ENCODE measurements at places on chromosomes 7 and 10.

DNA sequence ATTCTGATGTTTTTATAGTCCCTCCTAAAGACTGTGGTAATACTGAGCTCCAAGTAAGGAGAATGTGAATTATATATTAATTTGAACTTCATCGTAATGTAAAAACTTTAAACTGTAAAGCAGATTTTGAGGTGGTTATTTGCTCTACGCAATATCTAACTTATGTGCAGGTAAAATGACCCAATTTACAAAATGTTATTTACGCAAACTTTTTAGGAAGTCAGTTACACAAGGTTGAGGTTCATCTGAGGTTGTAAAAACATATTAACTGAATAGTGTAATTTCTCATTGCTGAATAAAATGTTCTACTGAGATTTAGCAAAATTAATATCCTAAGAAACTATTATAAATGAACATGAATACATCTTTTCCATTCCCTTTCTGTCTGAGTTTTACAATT, 15.8 kb downstream of the GLCCI1 start:
- no peak for DNase-seq

- no peak for DNase-seq
These were observed 103.5 kb upstream of the CCDC6 start for GRCh38 chr10:60009710-60010383.

DNA sequence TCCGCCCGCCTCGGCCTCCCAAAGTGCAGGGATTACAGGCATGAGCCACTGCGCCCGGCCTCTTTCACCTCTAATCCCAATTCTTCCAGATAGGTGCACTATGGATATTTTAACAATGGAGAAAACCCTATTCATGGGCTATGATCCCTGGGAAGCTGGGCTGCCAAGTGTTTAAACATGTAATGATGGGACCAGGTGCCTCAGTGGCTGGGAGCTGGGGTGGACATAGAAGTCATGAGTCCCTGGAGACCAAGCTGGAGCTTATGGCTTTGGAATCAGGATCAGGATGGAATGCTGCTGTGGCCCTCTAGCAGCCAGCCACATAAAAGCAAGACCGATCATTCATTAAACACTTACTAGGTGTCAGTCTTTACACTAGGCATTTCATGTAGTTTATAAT, 41.8 kb upstream of the IGFBP3 start:
- DNase-seq: peak; percentile 27

GRCh38 chr7:131254211-131254610, 73.5 kb upstream of the MKLN1 start:
- no peak for DNase-seq

DNA sequence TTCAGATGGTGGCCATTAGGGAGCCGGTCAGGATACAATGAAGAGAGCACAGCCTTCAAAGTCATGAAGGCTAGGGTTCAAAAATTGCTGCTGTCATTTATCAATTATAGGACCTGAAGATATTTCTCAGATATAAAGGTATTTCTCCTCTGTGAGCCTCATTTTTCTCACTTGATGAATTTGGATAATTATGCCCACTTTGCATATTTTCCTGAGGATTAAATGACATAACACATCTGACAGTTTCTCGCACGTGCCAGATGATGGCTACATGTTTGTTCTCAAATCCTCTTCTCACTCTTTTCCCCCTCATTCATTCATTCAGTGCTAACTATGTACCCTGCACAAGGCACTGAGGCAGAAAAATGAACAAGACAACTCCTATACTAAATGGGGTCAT, 391.6 kb downstream of the INHBA start:
- no peak for DNase-seq

DNA sequence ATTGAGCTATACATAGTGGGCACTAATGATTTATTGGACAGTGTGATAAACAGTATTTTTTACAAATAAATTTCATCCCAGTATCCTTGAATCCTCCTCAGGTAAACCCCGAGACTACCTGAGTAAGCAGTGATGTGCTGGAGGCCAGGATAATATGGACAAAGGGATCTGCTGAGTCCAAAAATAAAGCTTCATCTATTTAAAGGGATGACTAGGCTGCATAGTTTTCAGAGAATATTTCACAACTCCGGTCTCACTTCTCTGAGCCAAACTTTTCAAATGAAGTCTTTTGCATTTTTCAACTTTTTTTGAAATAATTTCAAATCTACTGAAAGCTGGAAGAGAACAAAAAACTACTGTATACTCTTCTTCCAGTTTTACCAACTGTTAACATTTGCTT, 2.5 kb downstream of the ACTR3B start:
- DNase-seq: no peak

GRCh38 chr7:156474241-156474743, 166.3 kb upstream of the RNF32 start:
- DNase-seq: peak; percentile 32

DNA sequence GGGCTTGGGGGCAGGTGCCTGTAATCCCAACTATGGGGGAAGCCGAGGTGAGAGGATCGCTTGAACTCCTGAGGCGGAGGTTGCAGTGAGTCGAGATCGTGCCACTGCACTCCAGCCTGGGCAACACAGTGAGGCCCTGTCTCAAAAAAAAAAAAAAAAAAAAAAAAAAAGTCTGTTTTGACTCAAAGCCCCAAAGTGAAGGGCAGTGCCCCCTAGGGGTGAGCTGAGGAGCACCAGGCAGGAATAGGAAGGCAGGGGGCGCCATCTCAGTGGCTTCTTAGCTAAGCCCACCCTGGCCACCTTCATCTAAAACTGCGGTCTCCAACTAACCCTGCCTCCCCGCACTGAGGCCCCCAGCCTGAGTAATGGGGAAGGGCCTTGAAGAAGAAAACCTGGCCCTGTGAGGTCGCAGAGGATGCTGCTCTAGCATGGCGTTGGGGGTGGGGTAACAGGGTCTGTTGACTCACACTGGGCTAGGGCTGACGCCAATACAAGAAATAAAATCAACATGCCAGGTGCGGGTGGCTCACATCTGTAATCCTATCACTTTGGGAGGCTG, 9.8 kb downstream of the PODXL start:
- DNase-seq: peak; percentile 97

DNA sequence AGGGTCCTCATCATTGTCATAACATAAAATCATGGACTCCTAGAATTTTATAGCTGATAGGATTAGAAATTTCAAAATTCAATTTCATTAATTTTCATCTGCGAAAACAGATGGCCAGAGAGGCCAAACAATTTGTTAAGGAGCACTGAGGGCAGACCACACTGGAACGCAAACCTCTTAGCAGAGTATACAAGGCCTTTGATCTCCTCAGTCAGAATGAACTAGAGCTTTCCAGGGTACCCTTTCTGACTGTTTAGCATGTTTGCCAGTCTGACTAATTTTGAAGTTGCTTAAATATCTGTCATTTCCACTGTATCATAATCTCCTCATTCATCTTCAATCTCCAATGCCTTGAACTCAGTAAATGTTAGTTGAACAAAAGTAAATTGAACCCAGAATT, 41.9 kb upstream of the ATRNL1 start:
- DNase-seq: no peak

DNA sequence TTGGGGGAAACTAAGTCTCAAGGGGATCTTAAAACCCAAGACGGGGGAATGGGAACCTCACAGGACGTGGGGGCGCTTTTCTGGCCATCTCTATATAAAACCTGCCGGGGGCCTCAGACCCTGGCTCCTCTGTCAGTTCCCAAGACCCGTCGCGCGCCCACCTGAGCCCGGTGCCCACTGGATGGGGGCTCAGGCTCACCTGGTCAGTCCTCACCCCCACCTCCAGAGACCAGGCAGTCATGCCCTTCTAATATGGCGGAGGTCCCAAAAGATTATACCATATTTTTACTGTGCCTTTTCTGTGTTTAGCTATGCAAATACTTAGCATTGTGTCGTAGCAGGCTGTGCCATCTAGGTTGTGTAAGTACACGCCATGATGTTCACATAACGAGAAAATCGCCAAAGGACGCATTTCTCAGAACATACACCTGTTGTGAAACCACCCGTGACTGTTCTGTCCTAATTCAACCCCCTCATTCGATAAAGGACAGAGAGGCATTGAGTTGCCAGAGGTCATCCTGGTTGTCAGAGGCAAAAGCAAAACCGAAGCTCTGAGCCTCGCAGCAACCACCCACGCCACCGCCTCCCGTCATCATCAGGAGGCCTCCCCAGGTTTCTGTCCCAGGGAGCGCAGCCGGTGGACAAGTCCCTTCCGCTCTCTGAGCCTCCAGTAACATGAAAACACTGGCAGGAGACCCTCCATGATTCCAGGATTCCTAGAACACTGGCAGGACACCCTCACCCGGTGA, 28.9 kb downstream of the OAT start:
- DNase-seq: peak; percentile 36

- DNase-seq: no peak
These were observed 329.0 kb downstream of the ACTR3B start for GRCh38 chr7:153088601-153089000.

DNA sequence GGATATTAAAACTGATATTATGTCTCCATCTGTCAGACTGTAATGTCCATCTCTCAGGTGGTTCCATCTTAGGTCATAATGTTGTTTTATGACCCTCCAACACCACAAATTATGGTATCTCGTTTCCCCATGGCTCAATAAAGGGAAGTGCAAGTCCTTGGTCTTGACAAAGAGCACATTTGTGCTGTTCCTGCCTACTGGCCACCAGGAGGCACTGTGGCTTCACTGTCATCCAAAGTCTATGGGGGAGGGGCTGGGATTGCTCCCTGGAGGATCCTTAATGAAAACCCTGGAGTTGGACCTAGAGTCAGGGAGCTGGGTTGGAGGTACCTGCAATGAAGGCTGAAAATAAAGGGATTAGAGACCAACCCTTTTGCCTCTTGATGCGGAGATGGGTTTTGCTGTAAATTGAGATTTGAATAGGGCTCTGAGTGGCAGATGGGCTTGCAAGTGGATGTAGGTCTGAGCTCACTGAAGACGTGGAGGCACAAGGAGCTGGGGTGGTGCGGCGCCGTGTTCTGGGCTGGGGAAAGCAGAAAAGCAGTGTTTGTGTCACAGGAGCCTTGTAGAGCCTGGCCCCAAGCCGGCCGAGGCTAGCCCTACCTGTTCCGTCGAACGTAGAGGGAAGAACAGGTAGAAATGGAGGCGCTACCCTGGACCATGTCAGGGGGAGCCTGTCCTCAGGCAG, 180.5 kb upstream of the PRSS58 start:
- DNase-seq: peak; percentile 80

DNA sequence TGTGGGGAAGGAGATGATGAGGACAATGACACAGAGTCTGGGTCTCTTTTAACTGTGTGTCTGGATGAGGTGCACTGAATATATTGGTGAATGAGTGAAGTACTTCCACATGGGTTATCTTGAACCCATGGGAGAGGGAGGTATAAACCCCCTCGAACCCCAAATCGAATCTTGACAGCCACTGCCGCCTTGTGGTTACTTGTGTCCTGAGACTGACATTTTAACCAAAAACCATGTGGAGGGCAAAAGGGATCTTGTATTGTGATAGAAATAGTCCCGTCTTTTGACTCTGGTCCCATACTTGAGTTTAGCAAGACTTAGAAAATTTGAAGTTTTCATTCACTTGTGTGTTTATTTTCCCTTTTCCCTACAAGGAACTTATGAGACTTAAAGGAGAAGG, 283.3 kb downstream of the PHTF2 start:
- DNase-seq: peak; percentile 75

DNA sequence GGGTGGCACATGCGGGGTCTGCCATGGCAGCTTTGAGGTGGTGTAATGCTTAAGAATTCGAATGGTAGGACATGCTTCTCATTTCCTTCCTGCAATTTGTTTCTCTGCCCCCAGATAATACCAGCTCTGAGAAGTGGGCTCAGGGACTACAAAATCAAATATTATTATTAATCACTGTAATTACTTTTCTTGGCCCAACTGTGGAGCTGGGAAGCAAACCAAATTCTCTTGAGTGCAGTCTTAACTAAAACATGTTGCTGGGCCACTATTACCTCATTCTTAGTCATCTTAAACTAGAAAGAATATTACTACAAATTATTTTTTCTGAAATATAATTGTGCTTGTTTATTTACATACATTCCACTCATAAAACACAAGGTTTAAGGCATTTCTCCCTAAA, 566.7 kb upstream of the NRP1 start:
- DNase-seq: no peak

DNA sequence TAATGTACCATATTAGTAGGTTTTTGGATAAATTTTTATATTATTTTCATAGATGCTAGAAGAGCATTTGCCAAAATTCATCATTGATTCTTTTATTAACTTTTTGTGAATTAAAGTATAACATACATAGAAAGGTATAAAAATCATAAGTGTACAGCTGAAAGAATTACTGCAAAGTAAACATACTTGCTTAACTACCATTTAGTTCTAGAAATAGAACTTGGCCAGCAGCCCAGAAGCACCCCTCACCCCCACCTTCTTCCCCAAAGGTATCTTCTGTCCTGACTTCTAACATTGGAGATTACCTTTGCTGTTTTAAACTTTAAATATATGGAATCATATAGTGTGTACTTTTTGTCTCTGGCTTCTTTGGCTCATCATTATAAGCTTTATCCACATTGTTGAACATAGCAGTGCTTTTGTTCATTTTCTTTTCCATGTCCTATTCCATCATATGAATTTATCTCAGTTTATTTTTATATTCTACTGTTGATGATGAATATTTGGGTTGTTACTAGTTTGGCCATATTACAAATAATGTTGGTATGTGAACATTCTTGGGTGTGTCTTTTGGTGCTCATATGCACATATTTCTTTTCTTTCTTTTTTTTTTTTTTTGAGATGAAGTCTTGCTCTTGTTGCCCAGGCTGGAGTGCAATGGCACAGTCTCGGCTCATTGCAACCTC, 142.8 kb downstream of the ADK start:
- DNase-seq: no peak

DNA sequence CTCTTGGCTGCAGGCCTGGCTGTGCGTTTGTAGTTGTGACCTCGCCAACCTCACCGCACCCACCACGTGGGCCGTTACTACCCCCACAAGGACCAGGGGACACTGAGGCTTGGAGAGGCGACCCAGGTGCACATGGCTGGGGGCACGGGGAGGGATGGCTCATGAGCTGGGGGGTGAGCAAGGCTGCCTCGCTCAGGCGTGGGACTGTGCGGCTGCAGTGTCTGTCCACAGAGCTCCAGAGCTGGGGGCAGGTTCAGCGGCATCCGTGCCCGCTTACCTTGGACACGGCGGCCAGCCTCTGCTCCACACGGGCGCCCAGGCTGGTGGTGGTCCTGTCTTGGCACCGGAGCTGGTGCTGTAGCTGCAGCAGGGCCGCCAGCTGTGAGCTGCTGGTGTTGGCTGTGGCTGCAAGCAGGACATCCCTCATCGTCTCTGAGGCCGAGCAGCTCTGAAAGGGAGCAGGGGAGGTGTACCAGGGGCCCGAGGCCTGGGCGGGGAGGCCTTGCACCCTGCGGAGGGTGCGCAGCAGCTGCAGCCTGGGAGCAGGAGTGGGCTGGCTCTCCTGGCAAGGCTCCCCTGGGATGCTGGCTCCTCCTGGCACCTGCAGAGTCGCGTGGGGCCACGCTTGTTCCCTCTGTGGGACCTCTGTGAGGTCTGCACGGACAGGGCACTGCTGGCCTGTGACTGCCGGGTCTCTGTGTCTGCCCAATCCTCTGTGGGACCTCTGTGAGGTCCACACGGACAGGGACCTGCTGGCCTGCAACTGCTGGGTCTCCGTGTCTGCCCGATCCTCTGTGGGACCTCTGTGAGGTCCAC, 60.0 kb upstream of the NKX6-2 start:
- DNase-seq: peak; percentile 30

GRCh38 chr10:50421026-50421719, 169.9 kb upstream of the ASAH2 start:
- peak; percentile 75 for DNase-seq
